ENCODE measurements at places on chromosomes 4 and X.

DNA sequence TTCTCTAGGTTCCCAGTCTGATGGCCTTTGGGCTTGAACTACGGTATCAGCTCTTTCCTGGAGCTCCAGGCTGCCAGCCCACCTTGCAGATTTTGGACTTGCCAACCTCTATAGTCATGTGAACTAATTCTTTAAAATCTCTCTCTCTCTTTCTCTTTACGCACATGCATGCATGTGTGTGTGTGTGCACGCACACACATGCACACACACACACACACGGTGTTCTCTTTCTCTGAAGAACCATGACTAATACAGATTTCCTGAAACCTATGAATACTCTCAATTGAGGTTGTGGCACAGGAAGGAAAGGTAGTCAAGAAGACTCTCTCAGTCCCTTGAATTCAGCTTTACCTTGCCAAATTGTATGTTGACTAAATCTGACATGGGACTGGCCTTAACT lies 6.2 kb upstream of the ZCCHC13 start:
- no peak for DNase-seq

DNA sequence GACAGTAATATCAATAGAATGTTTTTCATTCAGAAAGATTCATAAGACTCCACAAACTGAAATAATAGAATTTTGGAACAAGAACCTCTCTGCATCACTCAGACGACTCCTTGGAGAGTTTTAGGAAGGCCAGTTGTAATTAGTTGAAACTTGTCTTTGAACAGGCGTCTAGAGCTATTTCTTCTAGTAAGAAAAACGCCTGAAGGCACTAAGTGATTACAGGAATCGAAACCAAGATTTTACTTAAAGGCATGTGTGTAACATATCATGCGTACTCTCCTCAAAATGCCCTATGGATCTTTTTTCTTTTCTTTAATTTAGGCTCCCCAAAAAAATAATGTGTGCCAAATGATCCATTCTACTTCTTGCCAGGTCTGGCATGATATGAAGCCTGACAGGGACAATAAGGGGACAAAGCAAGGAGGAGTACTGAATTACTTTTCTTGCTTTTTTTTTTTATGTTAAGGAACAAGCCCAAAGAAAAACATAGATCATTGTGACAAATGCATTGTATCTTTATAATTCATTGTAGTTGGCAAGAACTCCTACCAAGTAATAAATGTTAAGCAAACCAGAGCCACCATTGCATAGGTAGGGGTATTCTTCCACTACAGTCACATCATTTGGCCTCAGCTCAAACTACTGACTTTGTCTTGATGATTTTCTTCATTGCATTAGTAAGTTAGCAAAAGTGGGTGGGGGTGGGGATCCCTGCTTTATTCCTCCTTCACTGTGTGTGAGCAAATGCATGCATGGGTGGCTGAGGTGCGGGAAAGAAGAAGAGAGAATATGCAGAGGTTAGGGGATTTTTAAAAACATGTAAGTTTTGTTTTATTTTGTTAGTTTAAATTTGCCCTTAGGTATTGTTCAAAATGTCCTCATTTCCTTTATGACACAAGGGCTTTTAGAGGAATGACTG lies 79.9 kb upstream of the ATOH1 start:
- DNase-seq: no peak

DNA sequence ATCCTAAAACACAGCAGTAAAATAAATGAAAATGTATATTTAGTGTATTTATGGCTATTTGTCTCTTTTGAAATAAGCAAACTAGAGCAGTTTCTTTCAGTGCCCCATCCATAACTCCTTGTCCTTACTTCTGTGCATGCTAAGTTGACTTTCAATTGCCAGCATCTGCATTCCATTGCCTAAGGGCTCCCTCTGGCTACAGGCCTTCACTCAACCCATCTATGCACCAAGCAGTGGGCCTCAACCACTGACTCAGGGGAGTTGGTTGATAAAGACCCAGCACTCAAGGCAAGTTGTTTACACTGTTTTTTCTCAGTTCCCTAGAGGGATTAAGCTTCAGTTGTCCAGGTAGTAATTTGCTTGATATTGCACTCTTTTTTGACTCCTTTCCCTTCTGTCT lies 265.7 kb downstream of the IQCM start:
- DNase-seq: peak; percentile 38

- DNase-seq: no peak
Measured at GRCh38 chr4:69124941-69125340, 28.7 kb downstream of the UGT2B7 start.

DNA sequence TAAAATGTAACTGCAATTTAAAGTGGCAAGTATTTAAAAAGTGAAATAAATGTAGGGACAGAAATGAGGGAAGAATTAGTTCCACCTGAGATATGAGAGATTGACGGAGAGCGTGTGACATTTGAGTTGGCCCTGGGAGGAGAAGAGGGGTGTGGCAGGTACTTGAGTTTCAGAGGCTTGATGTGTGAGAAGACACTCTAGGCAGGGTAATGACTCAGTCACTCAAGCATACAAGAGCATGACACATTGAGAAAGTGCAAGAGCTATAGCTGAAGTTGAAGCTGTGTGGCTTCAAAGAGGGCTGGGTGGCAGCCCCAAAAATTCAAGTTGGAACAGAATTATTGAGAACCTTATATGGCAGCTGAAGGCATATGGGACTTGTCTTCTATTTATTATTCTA lies 420.5 kb downstream of the SLITRK2 start:
- no peak for DNase-seq

DNA sequence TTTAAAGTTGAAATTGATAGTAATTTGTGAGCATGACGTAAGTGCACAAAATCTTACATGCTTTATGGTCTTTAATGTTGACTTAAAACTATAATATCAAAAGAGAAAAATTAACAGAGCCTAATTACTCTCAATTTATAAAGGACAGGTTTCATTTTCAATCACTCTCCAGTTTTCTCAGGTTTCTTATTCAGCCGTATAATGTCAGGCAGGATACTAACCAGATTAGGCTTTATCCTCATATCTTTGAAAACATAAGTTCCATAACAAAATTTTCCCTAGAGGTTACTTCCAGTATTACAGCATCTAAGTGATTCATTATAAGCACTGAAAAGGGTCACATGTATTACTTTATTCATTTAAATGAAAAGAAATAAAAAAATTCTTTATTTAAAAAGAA lies 492.1 kb downstream of the PACRGL start:
- DNase-seq: no peak

DNA sequence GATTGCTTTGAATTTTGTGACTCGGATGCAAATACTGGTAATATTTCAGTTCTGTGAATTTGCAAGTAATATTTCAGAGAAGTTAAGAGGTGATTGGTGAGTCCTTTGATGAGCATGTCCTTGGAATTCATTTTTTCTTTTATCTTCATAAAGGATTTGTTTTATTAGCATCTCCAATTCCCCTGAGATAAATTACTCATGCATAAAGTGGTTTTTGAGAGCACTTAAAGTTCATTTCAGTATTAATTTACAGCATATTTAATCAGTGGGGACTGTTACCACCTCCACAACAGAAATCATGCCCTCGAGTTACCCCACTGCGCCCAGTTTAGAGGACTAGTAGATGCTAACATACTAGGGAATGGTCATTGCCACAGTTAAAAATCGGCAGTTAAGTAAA lies 65.0 kb downstream of the ZFX start:
- DNase-seq: no peak

DNA sequence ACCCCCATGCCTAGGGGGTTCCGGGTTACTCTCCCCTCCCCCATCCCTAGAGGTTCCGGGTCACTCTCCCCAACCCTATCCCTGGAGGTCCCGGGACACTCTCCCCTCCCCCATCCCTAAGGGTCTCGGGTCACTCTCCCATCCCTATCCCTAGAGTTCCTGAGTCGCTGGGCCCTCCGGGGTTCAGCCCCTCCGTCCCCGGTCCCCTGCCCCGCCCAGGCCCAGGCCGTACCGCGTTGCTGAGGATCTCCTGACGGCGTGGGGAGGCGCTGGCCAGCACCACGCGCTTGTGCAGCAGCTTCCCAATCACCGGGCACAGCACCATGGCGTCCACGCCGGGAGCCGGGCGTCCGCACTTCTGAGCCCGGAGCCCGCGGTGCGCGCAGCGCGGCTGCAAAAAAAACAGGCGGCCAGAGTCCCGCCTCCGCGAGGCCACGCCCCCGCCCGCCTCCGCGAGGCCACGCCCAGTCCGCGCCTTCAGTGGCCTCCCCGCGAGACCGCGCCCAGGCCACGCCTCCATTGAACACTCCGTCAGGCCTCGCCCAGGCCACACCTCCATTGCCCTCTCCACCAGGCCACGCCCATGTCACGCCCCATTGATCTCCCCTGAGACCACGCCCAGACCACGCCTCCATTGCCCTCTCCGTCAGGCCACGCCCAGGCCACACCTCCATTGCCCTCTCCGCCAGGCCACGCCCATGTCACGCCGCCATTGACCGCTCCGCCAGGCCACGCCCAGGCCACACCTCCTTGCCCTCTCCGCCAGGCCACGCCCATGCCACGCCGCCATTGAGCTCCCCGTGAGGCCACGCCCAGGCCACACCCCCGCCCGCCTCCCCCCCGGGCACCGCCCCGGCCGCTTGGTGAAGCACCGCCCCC lies at the start of gene ASMTL:
Gene ASMTL (minus strand): TSS at position 394 of the 879 bp plus-strand sequence. CDS start 69 bp downstream, at position 325.
- DNase-seq: no peak

DNA sequence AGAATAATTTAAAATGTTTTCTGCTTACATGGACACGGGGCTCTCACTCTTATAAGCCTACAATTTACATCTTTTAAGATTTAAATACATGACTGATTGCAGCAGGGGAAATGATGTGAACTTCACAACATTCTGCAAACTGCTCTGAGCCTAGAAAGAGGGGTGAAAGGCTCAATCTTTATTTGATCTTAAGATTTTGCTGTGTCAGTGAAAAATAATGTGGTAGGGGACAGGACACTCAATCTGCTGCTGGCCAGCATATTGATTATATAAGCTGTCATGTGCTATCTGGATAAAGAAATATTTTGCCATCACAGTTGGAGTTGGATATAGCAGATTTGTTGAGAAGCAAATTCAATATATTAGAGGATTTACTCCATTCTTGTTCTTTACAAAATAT lies 2210.5 kb downstream of the PCDH7 start:
- DNase-seq: no peak

- DNase-seq: no peak
Measured at GRCh38 chr4:28248269-28248668, 1387.6 kb downstream of the STIM2 start.

DNA sequence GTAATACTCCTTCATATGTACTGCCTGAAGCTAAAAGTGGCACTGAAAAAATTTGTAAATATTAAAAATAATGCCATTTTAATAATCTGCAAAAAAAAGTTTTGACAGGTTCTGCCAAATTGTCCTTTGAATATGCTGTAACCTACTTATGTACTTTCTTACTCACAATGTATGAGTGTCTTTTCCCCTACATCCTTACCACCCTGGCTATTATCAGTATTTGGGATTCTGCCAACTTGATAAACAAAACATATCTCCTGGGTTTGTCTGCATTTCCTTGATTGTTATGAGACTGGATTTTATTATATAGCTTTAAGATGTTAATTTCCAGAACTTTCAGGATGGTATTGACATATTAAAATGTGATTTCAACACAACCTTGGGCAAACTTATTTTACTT lies 187.9 kb downstream of the CHM start:
- DNase-seq: no peak

DNA sequence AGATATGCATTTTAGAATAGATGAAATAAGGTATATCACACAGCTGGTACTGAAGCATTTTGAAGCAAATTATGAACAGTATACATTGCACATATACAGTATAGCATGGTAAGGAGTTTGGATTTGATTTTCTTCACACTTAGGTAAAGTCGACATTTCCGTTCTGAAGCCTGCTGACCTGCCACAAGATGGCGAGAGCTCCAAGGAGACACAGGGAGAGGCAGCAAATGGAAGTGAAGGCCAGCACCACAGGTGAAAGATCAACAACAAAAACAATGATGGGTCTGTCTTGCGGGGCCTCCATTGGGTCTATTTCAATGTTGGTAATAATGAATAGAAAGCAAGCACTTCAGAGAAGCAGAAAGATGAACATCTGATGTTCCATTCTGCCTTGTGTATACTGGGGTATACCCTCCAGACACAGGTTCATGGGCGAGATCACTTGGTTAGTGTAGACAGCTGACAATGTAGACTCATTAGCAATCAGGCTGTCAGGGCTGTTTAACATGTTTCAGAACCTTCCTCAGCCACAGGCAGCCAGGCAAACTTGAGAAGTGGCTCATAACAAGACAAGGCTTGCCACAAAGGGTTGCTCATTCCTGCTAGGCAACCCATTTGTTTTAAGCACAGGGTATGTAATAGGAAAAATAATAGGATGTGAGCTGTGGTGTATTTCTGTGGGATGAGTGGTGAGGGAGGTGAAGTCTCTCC lies 21.4 kb upstream of the NOX1 start:
- peak; percentile 30 for DNase-seq

GRCh38 chr4:40553995-40554394 lies 75.7 kb downstream of the RBM47 start:
- DNase-seq: no peak

Data from NCI-H1436 (cell line).